ENCODE measurements at places on chromosomes 11 and 22.
A peak's percentile ranks its signal among the peaks of the same experiment; 100 is the strongest.

GRCh38 chr11:70716986-70717775, 318.9 kb downstream of the CTTN start:
- DNase-seq: no peak

- DNase-seq: no peak
These were observed 26.3 kb downstream of the RTN4R start for GRCh38 chr22:20241579-20242392.

DNA sequence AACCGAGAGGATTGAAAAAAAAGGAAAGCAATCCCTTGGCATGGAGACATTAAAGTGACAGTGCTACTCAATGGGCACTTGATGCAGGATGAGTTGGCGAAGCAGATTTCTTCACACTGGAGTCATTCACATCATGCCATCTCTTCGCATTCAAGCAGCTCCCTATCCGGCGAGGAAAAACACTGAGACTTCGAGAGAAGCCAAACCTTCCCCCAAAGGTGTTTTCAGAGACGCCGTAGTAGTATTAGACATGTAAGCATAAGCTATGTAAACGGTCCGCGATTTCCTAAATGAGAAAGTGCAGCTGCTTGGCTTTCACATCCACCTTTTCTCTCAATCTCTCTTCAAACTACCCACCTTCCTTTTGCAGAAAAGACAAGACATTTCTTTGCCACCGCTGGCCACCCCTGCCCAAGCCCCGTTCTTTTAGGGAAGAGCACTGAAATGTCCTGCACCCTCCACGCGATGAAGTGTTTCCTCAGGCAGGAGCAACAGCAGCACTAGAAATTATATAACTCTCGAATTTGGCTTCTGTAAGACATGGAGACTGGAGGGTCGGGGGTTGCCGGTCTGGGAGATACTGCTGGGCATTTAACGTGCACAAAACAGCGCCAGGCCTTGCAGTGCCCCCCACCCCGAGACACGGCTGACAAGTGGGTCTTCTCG, at the start of gene DLG2:
TSS of gene DLG2 (minus strand) at position 13 of the 666 bp plus-strand sequence.
- DNase-seq: peak; percentile 28

DNA sequence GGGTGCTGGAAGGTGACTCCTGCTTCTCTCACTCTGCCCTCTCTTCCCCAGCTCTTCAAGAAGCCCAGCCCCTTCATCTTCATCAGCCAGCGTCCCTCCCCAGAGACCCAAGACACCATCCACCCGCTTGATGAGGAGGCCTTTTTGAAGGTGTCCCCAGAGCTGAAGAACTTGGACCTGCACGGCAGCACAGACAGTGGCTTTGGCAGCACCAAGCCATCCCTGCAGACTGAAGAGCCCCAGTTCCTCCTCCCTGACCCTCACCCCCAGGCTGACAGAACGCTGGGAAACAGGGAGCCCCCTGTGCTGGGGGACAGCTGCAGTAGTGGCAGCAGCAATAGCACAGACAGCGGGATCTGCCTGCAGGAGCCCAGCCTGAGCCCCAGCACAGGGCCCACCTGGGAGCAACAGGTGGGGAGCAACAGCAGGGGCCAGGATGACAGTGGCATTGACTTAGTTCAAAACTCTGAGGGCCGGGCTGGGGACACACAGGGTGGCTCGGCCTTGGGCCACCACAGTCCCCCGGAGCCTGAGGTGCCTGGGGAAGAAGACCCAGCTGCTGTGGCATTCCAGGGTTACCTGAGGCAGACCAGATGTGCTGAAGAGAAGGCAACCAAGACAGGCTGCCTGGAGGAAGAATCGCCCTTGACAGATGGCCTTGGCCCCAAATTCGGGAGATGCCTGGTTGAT, 12.6 kb downstream of the IL10RA start:
- DNase-seq: no peak

DNA sequence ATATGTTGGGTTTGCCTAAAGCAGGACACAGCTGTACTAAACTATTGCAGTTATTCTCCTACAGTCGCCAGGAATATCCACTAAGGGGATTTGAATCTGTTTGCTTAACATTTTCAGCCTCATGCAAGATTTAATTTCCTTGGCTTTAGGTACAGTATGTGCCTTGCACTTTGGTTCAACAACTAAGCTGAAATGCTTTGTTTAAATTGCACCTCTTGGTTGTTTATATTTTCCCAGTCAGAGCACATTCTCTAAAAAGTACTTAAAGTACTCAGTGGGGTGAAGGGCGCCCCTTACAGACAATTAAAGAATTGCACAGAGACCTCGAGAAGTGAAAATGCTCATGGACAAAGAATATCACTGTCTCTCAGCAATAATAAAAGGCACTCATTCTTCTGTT, 107.8 kb upstream of the MTNR1B start:
- no peak for DNase-seq

- DNase-seq: no peak
These were observed 16.1 kb downstream of the TUB start for GRCh38 chr11:8097062-8097461.

- no peak for DNase-seq
These were observed 18.5 kb upstream of the STK33 start for GRCh38 chr11:8612522-8612921.

All from hypothalamus (tissue), 51 donors.